ENCODE measurements at places on chromosomes 6 and 20.

DNA sequence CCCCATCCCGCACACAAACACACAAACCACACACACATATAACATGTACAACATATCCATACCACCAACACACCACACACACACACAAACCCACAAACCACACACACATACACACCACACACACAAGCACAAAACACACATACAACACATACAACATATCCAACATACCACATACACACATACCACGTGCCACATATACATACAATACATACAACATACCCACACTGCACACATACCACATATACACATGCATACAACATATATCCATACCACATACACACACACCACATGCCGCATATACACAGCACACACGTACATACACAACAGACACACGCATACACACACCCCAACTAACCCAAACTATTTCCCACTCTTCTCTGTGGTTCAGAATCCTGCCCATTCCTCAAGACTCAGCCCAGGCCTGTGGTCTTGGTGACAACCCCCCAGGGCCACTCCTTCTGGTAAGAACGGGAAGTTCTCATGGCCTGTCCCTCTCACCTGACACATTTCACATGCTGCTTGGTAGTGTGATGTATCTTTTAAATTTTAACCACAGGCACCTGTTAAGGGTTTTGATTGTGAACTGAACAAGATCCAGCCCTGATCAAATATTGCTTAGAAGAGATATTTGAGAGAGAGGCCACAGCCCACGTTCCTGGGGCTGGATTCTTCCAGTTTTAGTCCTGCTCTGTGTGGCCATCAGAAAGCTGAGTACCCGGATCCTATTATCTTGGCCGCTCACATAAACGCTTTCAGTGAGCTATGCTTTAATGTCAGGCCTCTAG lies 55.9 kb upstream of the KCNK16 start:
- no peak for DNase-seq

DNA sequence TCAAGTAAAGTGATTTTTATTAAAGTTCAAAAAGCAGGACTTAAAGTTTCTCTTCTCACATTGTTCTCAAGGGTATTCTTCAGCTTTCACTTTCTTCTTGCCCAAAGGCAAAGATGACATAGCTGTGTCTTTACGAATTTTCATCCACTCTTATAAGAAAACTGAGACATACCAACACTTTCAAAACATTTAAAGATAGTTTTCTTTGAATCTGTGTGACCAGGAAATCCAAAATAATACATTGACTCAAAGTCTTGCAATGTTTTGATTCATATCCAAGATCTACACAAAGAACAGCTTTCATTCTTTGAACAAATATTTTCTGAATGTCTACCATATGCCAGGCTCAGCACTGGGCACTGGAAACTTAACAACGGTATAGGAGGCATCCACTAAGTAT lies 117.9 kb downstream of the SIM1 start:
- no peak for DNase-seq

DNA sequence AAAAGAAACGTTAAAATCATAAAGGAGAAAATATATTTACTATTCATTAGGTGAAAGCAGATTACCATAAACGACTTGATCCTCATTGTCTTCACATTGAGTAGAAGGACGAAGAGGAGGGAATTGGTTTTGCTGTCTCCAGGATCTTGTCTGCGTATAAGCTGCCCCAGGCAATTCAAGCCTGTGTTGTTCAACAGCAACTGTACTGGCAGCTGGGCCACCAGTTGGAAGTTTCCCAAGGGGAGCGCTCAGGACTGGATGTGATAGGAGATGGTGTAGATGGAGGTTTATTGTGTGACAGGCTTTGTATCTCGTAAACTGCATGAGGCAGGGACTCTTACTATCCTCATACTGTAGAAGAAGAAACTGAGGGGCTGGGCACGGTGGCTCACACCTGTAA lies 3.9 kb upstream of the FANCE start:
- no peak for DNase-seq

DNA sequence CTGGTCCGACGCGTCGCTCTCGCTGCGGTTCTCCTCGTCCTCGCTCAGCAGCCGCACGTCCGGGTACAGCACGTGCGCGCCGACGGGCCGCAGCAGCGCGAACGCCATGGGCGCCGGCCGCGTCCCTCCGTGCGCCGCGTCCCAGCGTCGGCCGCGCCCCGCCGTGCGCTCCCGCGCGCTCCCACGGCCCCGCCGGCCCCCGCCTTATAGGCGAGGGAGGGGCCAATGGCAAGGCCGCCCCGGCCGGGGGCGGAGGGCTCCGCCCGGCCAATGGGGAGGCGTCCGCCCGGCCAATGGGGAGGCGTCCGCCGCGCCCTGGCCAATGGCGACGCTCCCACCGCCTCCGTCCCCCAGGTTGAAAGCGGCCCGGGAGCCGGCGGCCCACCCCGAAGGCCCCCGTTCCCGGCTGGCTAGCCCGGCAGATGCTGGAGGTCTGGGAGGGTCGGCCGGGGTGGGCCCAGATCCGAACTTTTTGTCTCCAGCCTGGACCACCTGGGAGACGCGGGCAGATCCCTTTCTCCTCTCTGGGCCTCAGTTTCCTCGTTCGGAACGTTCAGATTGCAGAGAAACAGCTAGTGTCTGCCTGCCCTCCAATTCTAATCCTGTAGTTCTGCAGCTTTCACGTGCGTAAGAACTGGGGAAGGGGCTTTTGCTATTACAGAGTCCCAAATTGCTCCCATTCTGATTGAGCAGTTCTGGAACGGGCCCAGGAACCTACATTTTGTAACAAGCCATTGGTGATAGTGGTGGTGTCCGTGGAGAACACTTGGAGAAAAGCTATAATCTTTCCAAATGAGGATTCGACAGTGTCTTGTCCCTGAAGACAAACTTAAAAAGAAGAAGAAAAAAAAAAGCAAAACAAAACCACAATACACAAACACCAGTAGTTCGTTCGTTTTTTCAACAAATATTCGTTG lies at the start of gene TCF15:
TCF15 (minus strand) TSS at position 180 of the 917 bp plus-strand sequence; CDS start at position 108, 72 bp downstream.
- DNase-seq, result peak; percentile 89

- DNase-seq, result no peak
These were observed 5.5 kb downstream of the CDH4 start for GRCh38 chr20:61257611-61258010.

DNA sequence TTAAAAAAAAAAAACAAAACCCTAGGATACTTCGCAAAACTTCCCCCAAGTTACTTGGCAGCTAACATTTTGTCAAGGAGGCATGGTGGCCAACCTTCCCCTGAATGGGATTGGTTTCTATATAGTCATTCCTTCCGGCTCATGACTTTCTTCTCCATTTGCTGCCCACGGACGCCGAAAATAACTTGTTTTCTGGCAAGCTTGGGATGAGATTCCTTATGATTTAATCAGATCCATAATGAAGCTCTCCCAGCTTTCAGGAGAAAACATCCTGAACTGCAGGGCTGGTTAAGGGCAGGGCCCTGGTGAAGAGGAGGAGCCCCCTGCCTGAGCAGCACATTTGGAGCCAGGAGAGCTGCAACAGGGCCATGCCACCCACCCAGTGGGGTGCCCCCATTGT lies 49.9 kb downstream of the PPP1R16B start:
- DNase-seq, result no peak

DNA sequence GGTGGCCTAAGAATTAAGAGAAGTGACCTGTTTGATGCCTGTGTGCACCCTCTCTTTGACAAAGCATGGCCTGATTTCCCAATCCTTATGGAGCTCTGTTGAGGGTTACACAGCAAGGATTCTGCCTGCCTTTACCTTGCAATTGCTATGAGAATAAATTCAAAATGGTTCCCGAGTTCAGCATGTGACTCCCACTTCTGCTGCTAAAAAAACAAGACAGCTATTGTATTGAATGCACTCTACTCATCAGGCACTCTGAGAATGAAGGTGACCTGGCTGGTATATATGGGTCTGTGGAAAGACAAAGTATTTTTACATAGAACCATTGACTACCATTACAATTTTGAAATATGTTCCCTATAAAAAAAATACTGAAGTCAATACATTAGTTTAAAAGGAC lies 190.3 kb downstream of the ATXN1 start:
- DNase-seq, result no peak

- DNase-seq, result peak; percentile 72
These were observed 24.2 kb upstream of the SIRPA start for GRCh38 chr20:1870792-1871550.

DNA sequence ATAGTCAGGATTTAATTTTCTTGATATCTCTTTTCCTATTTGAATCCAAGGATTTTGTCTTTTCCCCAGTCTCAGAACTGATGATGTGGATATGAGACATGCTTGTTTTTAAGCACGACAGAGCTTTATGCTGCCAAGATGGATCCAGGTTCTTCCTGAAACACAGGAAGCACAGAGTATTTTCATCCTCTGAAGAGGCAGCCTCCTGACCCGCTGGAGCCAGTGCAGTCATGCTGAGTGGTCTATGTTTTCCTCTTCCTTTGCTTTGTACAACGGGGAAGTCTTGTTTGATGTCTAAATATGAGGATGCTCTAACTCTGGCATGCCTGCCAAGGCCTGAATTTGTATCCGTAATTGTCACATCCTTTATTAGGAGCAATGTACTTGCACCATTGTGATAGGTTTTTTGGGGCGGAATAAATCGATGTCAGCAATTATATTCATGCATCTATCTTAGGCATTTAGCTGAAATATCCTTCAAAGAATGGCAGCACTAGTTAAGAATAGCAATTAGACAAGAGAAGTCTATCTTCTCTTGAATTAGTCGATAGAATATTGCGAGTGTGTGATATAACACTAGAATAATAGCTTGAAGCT lies 407.1 kb upstream of the JAG1 start:
- no peak for DNase-seq

- DNase-seq, result peak; percentile 69
These were observed 80.5 kb downstream of the PRSS35 start for GRCh38 chr6:83592770-83593394.

DNA sequence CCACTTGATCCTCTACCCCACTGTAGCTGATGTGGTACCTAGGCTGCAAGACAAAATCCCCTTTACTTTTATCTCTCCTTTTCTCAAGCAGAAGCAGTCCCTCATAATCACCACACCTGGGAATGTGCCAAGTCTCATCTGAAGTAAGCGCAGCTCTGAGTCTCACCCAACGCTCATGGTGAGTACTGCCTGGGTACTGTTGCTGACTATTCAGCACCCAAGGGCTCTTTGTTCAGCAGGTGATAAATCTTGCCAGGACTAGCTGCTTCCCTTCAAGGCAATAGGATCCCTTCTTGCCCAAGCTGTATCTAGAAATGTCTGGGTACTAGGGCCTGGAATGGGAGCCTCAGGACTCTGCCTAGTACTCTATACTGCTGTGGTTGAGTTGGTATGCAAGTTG lies 70.9 kb downstream of the GCLC start:
- peak; percentile 24 for DNase-seq

- peak; percentile 37 for DNase-seq
These were observed 103.5 kb downstream of the LAMP5 start for GRCh38 chr20:9617940-9618339.

DNA sequence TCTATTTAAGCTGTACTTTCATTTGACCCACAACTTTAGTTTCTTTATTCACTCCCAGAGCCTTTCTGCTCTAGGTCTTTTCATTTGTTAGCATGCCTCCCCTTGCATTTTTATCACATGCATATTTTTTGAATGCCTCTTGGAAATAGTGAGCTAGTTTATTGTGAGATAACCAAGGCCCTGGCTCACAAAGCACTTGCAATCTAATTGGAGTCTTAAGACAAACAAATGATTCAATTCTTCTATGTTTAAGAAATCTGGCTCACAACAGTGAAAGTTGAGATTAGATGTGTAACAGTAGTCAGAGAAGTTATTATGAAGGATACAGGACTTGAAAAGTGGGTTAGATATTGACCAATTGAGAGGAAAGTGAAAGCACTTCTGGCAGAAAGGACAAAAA lies 173.4 kb downstream of the MOXD1 start:
- DNase-seq, result no peak

DNA sequence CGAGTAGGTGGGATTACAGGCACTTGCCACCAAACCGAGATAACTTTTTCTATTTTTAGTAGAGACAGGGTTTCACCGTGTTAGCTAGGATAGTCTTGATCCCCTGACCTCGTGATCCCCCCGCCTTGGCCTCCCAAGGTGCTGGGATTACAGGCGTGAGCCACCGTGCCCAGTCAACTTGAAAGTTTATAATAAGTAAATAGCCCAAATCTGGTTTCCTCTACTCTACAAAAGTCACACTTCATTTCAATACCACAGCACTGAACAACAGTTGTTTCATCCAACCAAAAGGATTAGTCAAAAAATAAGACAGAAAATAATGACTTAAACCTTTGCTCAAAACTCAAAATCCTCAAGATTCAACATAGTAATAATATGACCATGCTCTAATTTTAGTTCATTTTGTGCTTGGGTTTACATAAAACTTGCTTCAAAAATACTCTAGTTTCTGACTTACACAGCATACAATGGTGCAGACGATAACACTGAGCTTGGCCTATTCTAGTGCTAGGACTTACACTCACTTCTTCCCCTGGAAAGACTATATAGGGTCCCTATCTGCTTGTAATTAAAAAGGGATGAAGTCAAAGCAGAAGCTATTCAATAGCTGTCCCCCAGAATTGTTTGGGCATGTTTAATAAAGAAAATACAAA lies 56.7 kb downstream of the NT5E start:
- no peak for DNase-seq

DNA sequence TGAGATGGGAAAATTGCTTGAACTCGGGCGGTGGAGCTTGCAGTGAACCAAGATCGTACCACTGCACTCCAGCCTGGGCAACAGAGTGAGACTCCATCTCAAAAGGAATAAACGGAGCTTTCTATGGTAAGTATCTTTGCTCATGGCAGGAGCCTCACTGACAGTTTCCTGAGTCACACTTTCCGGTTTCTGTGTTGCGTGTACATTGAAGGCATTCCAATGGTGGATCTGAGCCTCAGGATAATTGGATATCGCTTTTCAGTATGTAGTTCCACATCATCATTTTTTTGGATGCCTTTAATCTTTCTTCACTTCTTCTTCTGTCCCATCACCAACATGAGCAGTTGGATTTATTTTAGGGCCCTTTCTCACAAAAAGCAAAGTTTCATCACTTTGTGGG lies 28.6 kb upstream of the GTSF1L start:
- DNase-seq, result no peak

GRCh38 chr20:36062799-36063198 lies 91.7 kb upstream of the EPB41L1 start:
- no peak for DNase-seq

DNA sequence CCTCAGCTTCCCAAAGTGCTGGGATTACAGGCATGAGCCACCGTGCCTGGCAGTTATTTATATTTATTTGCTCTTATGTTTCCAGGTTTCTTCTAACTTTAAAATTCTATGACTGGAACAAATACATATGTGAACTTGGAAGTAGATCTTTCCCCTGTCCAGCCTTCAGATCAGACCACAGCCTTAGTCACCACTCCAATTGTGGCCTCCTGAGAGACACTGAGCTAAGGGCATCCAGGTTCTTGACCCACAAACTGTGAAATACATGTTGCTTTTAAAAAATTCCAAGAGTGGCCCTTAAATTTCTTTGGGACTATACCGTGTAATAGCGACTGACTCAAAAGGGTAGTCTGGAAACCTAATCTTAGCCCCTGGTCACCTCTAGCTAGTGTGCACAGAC lies 1.5 kb upstream of the ADGRG6 start:
- no peak for DNase-seq
